ENCODE measurements at places on chromosomes 1 and 21.
A peak's percentile ranks its signal among the peaks of the same experiment; 100 is the strongest.

- no peaks in the 10 kb centered on the region for H3K36me3 ChIP-seq
- no peak overlapping the region for H3K4me3 ChIP-seq
- peaks cover 8% of the 10 kb centered on the region for H3K4me1 ChIP-seq
- no peak overlapping the region for H3K27ac ChIP-seq
- DNase-seq: no peak
These were observed 80.9 kb downstream of the BACH1 start for GRCh38 chr21:29379517-29380054.

DNA sequence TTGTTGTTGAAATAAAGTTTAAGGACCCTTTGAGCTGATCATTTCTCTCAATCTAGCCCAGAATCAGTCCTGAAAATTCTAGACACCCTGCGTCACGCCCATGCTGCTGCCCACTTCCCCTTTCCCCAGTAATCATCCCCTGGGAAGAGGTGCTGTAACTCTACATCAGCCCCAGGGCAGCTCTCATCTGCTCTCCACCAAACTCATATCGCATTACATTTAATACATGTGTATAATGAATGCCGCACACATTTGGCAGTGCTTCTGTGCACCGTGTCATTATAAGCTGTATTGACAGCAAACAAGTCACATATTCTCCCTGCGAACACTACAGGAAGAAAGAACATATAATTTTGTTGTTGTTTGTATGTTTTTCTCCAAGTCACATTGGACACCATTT lies 539.7 kb upstream of the DAB1 start:
- no peaks in the 10 kb centered on the region for H3K36me3 ChIP-seq
- H3K27me3 ChIP-seq: no peaks in the 10 kb centered on the region
- no peak for DNase-seq
- H3K4me1 ChIP-seq: no peaks in the 10 kb centered on the region
- H3K4me3 ChIP-seq: no peak overlapping the region

DNA sequence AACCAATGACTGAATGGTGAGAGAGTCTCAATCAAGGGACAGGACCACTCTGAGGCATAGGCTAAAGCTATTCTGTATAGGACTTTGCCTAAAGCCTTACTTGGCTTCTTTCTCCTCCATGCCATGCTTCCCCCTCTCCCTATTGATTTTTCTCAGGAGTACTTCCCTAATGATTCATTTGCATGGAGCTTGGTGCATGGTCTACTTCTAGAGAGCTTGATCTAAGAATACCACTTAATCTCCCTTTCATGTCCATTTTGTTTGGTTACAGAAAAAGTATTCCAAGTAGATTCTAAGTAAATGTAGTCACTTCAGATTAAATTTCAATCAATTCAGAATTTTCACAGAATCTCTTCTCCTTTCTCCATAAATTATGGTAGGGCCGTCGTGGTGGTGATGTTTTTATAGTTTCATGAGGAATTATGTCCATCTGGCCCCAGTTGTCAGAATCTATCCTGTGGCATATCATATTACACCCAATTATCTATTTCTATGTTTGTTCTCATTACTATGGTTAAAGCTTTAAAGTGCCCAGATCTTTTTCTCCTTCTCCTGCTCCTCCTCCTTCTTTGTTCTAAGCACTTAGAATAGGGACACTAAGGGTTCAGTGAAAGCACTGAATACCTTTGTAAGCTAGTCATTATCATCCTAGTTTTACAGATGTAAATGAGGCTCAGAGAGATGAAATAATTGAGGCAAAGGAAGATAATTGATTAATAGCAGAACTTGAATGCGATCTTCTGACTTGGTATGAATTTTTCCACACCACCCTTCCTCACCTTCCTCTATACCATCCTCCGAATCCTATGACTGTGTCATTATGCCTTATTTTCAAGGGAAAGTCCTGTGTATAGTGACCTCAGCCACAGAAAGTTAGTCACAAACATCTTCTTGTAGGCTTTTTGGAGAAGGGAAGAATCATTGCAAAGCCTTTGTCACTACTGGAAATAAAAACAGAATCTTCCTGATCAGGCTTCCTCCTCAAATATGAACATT lies 85.6 kb upstream of the ZRANB2 start:
- DNase-seq: no peak
- no peak overlapping the region for H3K4me3 ChIP-seq
- H3K27ac ChIP-seq: no peak overlapping the region
- no peaks in the 10 kb centered on the region for H3K4me1 ChIP-seq
- no peaks in the 10 kb centered on the region for H3K27me3 ChIP-seq

DNA sequence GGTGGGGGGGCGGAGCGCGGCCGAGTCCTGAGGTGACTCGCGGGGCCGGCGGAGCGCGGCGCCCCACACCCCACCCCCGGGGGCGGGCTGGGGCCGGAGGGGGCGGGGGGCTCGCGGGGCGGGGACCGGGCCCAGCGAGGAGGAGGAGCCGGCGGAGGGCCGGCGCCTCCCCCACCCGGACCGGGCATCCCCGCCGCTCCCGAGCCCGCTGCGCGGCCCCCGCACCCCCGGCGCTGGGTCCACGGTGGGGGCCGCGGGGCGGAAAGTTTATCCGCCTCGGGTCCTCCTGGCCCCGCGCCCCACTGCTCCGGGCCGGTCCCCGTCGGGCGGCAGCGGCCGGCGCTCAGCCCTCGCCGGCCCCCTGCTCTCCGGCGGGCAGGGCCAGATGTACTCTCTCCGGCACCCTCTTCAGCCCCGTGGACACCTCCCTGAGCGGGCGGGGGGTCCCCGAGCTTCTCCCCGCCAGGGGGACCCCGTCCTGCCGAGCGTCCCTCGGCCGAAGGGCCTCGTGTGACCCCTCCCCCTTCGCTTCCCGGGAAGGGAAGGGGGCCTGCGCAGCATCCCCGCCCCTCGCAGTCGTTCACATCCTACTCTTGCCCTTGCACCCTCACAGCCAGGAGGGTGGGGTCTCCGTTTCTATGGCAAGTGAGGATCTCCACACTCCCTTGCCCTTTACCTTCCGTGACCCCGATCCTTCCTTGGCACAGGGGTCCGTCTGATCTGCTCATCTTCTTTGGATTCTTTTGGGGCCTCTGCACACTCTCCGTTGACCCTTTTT lies 663 bp downstream of the CAMTA1 start:
- peaks cover 39% of the 10 kb centered on the region for H3K4me1 ChIP-seq
- peak overlapping the region; percentile 95 for H3K4me3 ChIP-seq
- peaks cover 11% of the 10 kb centered on the region for H3K36me3 ChIP-seq
- peak overlapping the region; percentile 95 for H3K27ac ChIP-seq
- peak; percentile 24 for DNase-seq
- peaks cover 7% of the 10 kb centered on the region for H3K27me3 ChIP-seq

Data from activated T-helper 2 cell treated with anti-CD3 and anti-CD28 coated beads, Interferon-gamma antibody, Interleukin-2, Interleukin-4, amounts not matched to agents 10 μg/mL and 5 μg/mL and 100 μg/mL, durations not matched to agents 14 hours and 24 hours and 36 hours (primary cell).